ENCODE measurements at places on chromosomes 16 and 17.

DNA sequence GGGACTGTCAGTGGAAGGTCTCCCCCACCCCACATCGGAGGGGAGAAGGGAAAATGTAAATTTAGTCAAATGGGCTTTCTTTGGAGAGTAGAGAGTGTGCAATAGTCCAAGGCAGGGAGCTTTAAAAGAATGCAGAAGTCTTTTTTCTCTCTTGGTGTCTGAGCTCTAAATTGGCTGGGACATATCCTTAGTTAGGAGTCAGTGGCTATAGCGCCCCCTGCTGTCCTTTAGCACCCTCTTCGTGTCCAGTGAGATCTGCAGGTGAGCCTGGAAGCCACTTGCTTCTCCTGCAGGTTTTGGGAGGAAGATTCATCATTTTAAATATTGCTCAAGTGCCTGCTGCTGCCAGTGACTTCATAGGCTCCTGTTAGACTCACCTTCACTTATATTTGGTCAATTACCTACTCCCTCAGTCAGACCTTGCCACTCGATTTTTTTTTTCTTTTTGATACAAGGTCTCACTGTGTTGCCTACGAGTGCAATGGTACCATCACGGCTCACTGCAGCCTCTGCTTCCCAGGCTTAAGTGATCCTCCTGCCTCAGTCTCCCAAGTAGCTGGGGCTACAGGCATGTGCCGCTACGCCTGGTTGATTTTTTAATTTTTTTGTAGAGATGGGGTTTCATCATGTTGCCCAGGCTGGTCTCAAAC is 174.8 kb downstream of the PRKCB start:
- peak; percentile 62 for DNase-seq

DNA sequence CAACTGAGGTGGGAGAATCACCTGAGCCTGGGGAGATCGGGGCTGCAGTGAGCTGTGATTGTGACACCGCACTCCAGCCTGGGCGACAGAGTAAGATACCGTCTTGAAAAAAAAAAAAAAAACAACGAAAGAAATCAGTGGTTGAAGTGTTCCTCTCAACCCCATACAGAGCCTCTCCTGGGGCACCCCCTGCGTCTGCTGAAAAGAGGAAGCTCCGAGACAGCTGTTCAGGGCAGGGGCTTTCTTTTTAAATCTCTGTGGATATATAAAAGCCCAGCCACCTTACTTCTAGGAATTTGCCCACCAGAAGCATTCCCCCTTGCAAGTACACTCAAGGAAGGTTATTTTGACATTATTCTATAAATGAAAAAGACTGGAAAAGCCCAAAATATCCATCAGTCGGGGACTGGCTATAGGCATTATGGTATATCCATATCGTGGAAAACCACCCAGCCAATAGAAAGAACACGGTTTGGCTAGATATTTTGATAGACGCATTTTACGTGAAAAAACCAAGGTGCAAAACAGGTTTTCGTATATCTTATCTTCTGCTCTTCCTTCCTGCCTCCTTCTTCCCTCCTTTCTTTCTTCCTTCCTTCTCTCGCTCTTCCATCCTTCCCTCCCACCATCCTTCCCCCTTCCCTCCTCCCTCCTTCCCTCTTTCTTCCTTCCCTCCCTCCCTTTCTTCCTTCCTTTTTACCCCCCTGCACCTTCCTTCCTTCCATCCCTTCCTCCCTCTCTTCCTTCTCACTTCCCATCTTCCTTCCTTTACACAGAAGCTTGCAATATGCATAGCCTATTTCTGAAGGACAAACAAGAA is 9.2 kb upstream of the CCL22 start:
- DNase-seq: no peak

- no peak for DNase-seq
Observed at GRCh38 chr17:75673487-75673886, 6.3 kb downstream of the SAP30BP start.

DNA sequence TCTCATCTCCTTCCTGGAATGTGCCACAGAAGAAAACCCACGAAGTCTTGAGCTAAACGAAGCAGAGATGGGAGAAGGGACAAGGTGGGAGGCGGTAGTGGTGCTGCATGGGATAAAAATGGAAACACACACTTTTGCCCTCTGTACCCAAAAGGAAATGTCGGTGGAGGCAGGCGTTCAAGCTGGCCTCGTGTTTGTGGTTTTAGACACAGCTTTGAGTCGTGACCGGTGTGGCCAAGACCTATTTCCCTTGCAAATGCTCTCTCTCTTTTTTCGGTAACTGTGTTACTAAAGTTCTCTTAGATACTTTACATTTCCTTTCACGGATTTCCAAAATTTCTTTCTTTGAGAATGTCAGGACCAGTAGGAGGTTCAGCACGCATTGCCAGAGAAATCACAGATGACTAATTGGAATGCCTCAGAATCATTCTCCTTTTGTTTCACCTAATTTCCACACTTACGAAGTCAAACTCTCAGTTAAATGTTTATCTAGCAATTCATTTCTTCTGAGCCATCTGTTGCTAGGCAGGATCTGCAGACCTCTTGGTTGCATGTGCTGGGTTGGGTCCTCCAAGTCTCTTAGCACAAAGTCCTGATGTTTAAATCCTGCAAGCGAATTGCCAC is 412.3 kb downstream of the MAF start:
- DNase-seq: no peak

DNA sequence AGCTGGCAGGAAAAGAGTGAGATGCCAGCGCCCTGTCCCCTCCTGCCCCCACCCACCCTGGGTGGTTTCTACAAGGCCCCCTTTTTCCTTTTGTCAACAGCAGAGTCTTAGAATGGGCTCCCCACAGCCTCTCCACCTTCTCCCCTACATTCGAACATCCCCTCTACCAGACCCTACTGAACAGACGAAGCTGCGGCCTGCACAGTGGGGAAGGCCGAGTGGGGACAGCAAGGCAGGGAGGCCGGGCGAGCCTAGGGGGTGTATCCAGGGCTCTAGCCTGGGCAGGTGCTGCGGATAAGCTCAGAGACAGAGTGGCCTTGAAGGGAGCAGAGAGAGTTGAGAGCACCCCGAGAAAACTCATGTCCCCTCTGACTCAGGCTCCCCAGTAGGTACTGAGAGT is 7.4 kb downstream of the ZACN start:
- DNase-seq: no peak

GRCh38 chr17:52106638-52107261 is 51.8 kb downstream of the CA10 start:
- DNase-seq: no peak

DNA sequence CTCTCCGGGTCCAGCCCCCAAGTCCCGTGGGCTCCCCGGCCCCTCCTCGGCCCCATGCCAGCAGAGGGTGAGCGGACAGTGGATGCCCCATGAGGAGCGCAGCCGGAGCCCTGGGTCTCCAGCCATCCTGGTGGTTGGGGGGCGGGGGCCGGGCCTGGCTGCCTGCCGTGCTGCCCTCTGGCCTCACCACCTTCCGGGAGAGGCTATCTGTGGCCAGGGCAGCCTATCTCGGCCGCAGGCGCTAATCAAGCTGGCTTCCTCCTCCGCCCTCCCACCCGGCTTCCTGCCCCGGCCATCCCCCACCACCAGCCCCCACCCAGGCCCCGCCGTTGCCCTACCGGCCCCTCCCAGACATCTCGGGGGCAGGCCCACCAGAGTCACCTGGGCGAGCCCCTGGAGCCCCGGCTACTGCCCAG is 46.8 kb downstream of the ZFPM1 start:
- no peak for DNase-seq

GRCh38 chr16:74951206-74951605 is 33.7 kb downstream of the WDR59 start:
- no peak for DNase-seq

DNA sequence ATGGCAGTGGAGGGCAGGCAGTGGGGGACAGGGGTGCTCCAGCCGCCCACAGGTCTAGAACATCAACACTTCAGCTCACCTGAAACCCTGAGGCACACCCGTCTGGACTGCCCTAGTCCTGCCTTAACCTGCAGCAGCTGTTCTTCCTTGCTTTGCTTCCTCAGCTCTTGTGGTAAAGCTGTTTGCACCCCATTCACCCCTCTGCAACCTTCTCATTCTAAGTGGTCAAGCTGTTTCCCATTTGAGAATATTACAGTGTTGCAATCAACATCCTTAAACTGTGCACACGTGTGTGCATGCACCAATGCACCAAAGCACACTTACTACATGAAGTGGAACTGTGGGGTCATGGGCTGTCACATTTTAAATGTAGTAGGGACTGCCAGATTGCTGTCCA is 32.4 kb downstream of the SCNN1B start:
- no peak for DNase-seq

DNA sequence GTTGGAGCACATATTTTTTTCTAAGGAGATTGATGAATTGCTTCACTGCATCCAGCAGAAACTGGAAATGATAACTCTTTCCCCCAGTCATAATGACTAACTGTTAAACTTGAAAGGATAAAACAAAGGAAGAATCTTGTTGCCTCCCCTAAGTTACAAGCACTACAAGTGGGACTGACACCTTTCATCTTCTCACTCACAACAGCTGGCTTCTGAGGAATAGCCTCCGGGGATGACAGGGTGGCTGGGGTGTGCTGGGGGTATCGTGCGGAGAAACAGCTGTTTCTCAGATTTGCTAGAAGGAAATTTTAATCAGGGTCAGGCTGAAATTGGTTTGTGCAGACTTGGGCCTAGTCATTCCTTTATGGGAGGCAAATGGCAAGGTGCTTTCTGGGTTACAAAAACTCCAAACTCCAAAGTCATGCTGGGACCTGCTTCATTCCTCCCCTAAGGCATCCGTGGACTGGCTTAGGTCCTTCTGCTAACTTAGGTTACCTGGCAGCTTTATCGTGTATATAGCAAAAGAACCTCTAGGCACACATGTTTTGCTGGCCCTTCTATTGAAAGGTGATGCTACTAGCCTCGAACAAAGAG is 557.2 kb downstream of the TOX3 start:
- no peak for DNase-seq

DNA sequence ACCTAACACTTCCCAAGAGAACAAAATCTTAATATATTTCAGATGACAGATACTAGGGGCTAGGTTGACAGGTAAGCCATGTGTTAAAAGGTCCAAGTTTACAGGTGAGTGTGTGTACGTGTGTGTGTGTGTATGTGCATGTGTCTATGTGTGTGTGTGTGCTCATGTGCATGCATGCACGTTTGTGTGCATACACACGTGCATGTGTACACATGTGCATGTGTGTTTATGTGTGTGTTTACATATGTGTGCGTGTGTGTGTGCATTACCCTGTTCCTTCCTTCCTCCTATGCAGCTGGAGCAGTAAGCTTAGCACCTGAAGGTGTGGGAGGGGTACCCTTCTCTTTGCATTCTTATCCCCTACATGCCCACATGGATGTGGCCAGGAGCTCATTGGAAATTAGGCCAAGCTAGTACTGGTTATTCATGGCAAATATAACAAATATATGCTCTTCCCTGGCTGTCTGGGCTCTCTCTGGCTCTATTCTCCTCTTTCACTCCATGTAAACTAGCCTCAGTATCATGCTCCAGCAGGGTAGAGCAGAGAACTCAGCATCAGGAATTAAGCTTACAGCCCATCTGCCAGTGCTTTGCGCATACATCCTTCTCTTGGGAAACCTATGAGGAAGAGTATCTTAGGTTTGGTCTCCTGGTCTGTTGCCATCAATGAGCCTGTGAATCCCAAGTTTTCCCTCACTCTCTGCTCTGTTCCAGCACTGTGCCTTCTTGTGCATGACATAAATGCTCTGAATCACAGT is 258.0 kb upstream of the MYOCD start:
- no peak for DNase-seq

- DNase-seq: no peak
Observed at GRCh38 chr17:278055-278675, 74.4 kb downstream of the RPH3AL start.

- DNase-seq: no peak
Observed at GRCh38 chr16:78789561-78789960, 690.1 kb downstream of the WWOX start.

DNA sequence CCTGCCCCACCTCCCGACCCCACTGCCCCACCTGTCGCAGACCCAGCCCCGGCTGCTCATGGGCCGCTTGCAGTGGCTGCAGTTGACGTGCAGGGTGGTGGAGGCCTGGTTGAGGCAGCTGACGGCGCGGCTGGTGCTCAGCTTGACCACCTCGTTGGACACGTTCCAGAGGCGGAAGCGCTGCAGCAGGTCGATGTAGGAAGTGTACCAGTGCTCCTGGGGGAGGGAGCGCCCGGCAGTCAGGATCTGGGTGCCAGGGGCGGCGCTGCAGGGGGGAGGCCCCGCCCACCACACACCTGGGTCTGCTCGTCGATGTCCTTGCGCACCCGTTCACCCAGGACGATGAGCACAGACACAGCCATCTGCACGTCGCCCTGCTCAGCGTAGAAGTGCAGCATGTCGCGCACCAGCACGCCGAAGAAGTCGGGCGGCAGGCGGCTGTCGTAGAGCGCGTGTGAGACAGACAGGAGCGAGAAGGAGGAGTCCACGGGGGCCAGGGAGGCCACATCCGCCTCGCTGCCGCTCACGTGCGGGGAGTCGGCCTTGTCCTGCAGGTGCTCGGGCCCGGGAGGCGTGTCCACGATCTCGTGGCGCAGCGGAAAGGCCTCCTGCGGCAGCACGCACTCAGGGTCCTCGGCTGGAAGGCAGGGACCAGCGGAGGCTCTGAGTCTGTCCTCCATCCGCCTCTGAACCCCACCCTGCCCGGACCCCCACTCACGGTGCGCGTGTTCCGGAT is 995 bp upstream of the JMJD8 start:
- no peak for DNase-seq

- DNase-seq: no peak
Observed at GRCh38 chr16:19419698-19420075, 2.0 kb downstream of the TMC5 start.

GRCh38 chr16:10895053-10895946 is 18.3 kb downstream of the CIITA start:
- no peak for DNase-seq

- no peak for DNase-seq
Observed at GRCh38 chr17:1800712-1801111, 29.0 kb downstream of the SMYD4 start.

DNA sequence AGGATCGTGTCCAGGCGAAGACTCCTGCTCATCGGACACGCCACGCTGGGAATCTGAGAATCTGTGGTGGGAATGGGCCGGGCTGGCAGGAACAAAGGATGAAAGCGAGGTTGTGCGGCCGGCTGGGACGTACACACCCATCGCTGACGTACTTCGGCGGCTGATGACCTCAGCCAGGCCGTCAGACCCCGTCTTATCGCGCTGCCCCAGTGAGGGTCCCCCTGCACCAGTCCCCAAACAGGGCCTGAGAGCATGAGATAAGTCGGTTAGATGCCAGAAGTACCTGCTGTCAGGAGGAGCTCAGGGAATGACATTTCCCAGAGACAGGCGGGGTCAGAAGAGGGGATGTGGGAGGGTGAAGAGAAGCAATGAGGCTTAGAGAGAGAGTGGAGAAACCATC is 16.0 kb upstream of the SP6 start:
- no peak for DNase-seq

DNA sequence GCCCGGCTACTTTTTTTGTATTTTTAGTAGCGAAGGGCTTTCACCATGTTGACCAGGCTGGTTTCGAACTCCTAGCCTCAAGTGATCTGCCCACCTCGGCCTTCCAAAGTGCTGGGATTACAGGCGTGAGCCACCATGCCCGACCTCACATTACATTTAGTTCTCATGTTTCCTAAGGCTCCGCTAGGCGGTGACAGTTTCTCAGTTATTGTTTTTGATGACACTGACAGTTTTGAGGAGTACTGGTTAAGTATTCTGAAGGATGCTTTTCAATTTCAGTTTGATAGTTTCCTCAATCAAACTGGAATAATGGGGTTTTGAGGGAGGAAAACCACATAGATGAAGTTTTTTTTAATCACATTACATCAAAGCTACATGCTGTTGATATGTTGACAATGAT is 1028.5 kb downstream of the CDH8 start:
- no peak for DNase-seq

GRCh38 chr16:86044881-86045590 is 146.1 kb downstream of the IRF8 start:
- no peak for DNase-seq

- no peak for DNase-seq
Observed at GRCh38 chr17:38750044-38750311, 1.8 kb upstream of the PCGF2 start.

- DNase-seq: no peak
Observed at GRCh38 chr17:8155231-8155995, 3.2 kb upstream of the PER1 start.

Measured in activated T-helper 1 cell treated with anti-CD3 and anti-CD28 coated beads, Interleukin-2, amount 50 U/mL, for 16 hours (primary cell).